ENCODE measurements at places on chromosomes 4 and X.

- DNase-seq: no peak
These were observed 274.1 kb upstream of the PCDH18 start for GRCh38 chr4:137806420-137806819.

- no peak for DNase-seq
These were observed 167.4 kb downstream of the COL4A6 start for GRCh38 chrX:108270739-108271396.

DNA sequence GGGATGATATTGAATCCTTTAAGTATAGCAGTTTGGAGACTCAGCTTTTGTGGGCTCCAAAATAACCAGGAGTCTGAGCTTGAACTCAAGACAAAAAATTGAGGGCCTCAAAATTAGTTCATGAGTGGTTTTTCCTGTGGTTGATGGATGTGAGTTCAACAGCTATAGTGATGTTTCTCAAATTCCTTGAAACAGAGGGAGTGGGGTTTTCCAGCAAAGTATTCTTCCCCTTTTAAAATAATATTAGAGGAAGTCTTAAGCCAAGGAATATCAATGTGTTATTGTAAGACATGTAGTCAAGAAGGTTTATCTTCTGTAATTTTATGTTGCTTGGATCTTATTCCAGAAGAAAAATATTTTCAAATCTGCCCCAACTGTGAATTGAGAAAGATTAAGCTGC, 10.6 kb downstream of the OTC start:
- no peak for DNase-seq

DNA sequence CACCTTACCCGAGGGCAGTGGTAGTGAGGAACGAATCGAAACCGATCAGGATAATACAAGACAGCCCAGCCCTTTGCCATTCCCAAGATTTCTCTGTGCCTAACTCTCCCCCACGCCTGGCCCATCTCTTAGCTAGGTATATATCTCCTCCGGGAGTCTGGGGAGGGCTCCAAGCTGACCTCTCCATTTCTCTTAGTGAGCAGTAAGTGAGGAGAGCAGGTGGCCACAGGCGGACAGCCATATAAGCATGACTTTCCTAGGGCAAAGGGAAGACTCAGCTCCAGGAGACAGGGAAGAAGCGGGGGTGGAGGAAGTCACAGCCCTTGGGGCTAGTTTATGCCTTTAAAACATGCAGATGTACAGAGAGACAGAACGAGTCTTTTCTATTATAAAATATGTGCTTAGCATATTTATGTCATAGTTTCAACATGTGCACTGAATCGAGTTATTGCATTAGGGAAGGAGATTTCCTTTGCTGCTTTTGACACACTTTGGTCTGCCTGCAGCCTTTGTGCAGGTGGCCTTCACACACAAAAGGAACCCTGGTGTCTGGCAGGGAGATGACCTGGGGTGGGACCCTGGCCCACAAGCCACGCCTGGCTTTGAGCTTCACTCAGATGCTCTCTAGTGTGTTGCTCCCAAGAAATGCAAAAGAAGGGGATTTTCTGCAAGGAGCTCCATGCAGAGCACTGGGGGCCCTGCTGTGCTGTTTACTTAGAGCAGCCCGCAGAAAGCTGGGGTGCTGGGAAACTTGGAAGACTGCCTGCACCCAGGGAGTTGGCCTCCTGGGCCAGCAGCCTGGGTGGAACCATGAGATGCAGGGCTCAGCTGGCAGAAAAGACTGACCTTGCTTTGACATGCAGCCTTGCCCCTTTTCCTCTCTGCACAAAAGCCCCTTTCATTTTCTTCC, 613.3 kb downstream of the BCOR start:
- no peak for DNase-seq

- DNase-seq: no peak
These were observed 129.5 kb downstream of the TSPAN5 start for GRCh38 chr4:98528882-98529281.

DNA sequence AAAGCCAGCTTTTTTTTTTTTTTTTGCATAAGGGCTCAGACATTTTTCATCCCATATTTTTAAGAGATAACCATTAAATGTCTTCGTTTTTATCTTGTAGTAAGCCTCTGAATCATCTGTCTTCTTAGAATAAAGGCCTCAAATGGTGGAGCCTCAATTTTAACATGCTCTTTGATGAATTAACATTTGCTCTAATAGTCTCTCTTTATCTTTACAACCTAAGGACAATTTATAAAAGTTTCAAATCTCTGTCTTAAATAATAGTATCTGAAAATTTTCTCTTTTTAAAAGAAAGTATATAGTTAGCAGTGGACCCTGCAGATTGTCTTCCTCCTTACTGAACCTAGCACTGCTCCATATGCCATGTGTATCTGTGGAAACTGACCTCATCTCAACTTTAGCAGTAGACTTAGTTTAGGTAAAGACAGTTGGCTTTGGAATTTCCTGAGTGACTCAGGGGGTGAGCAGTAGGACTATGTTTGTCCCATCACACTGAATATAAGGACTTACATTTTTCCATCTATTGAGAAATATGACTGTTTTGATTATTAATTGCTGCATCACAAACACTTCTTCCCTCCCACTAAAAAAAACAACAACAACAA, 1658.0 kb downstream of the STIM2 start:
- no peak for DNase-seq

GRCh38 chr4:100312615-100313350, 122.5 kb upstream of the DDIT4L start:
- DNase-seq: no peak
